ENCODE measurements at places on chromosomes 3 and 15. TPM values are rescaled to one million over a fixed set of nuclear protein-coding genes. Genes with fewer than 3 reads are reported as not detected.

Gene CRBN
- total RNA-seq = 56.5 TPM

Gene CFAP20DC
- total RNA-seq = 0.71 TPM

Gene NGRN
- total RNA-seq = 73.4 TPM

Gene CHRFAM7A
- total RNA-seq = 9.6 TPM

Gene GOLGA8H
- total RNA-seq = 0.24 TPM

GRCh38 chr15:56805466-56806147, 72.3 kb upstream of the ZNF280D start:
- H3K4me3 ChIP-seq = no peak overlapping the region
- H3K4me1 ChIP-seq = no peaks in the 10 kb centered on the region
- no peaks in the 10 kb centered on the region for H3K36me3 ChIP-seq
- H3K27me3 ChIP-seq = no peaks in the 10 kb centered on the region
- no peak overlapping the region for H3K27ac ChIP-seq

GRCh38 chr3:32146746-32147211, 40.4 kb downstream of the GPD1L start:
- no peak overlapping the region for H3K4me3 ChIP-seq
- H3K4me1 ChIP-seq = peaks cover 14% of the 10 kb centered on the region
- no peak overlapping the region for H3K27ac ChIP-seq

GRCh38 chr3:56869157-56869889, 67.6 kb upstream of the ARHGEF3 start:
- no peak overlapping the region for H3K27ac ChIP-seq
- DNase-seq = no peak
- no peak overlapping the region for H3K4me3 ChIP-seq

DNA sequence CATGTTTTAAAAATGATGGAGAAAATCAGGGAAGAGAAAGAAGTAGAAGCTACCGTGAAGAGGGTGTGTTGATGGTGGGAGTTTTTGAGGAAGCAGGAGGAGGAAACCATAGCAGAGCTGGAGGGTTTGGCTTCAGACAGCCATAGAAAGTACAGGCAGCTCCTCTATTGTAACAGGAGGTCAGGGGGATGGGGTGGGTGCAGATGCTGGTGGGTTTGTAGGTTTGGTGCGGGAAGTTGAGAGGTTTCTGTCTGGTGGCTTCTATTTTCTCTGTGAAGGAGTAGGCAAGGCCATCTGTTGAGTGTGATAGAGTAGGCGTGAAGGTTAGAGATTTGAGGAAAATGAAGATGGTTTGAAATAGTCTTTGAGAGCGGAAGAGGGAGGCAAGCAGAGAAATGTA, 97.7 kb upstream of the TBC1D5 start:
- H3K4me1 ChIP-seq = peaks cover 4% of the 10 kb centered on the region
- H3K27ac ChIP-seq = no peak overlapping the region
- no peaks in the 10 kb centered on the region for H3K36me3 ChIP-seq

Gene PIGBOS1
- 13.8 TPM for total RNA-seq

Gene NR1I2
- total RNA-seq = 0.21 TPM

GRCh38 chr3:127173516-127174166, 19.3 kb upstream of the PRR23E start:
- H3K4me1 ChIP-seq = no peaks in the 10 kb centered on the region
- H3K27me3 ChIP-seq = peaks cover 8% of the 10 kb centered on the region
- no peak overlapping the region for H3K4me3 ChIP-seq
- H3K36me3 ChIP-seq = no peaks in the 10 kb centered on the region
- no peak overlapping the region for H3K27ac ChIP-seq

- H3K27ac ChIP-seq = no peak overlapping the region
- peak overlapping the region; percentile 82 for H3K4me3 ChIP-seq
- H3K4me1 ChIP-seq = peaks cover 77% of the 10 kb centered on the region
- peaks cover 55% of the 10 kb centered on the region for H3K36me3 ChIP-seq
Measured at GRCh38 chr15:75653347-75653913, 5.7 kb downstream of the SNX33 start.

Gene RASGRP1
- total RNA-seq = 2.3 TPM

DNA sequence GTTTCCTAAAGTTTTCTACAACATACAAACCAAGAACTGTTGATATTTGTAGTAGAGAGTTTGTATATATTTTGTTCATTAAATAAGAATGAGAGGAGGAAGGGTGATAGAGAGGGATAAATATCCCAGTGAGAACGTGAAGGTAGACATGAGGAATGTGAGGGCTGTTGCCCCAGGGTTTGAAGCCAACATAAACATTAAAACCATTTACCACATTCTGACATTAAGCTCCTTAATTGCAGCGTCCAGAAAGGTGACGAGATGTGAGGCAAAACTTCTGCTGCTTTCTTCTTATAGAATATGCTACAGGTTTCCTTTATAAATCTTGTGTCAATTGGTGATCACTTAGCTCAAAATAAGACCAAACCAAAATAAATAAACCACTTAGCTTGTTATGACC, 267.8 kb upstream of the CNTN4 start:
- DNase-seq = no peak
- no peaks in the 10 kb centered on the region for H3K27me3 ChIP-seq
- no peaks in the 10 kb centered on the region for H3K4me1 ChIP-seq

DNA sequence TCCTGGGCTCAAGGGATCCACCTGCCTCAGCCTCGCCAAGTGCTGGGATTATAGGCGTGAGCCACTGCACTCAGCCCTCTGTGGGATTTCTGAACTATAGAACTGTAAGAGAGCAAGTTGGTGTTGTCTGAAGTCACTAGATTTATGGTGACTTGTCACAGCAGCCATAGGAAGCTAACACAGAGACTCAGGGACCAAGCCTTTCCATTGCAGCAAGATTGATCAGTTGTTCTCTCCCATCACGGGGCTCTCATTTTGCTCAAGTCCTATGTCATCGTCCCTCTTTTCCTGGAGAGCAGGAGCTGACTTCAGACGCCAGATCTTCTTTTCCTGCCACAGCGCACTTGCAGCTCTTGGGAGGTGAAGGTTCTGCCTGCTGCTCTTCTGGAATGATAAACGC, 61.0 kb downstream of the APBA2 start:
- DNase-seq = no peak
- H3K27ac ChIP-seq = no peak overlapping the region
- no peaks in the 10 kb centered on the region for H3K36me3 ChIP-seq

DNA sequence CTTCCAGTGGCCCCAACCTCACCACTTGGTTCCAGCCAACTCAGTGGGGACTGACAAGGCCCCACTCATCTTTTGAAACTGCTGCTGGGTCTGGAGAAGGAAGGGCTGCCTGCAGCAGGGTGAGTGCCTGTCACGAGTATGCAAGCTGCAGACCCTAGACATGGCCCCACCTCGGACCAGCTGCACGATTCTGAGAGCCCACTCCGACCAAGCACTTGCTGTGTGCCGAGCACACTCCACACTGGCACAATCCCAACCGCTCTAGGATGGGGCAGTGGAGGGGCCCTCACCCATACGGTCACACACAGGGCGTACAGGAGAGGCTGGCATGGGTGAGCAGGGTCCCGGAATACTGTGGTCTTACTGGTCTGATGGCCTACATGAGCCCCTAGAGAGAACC, 8.0 kb upstream of the PLXND1 start:
- H3K36me3 ChIP-seq = no peaks in the 10 kb centered on the region
- no peaks in the 10 kb centered on the region for H3K27me3 ChIP-seq
- H3K27ac ChIP-seq = peak overlapping the region; percentile 77
- H3K4me1 ChIP-seq = peaks cover 90% of the 10 kb centered on the region

DNA sequence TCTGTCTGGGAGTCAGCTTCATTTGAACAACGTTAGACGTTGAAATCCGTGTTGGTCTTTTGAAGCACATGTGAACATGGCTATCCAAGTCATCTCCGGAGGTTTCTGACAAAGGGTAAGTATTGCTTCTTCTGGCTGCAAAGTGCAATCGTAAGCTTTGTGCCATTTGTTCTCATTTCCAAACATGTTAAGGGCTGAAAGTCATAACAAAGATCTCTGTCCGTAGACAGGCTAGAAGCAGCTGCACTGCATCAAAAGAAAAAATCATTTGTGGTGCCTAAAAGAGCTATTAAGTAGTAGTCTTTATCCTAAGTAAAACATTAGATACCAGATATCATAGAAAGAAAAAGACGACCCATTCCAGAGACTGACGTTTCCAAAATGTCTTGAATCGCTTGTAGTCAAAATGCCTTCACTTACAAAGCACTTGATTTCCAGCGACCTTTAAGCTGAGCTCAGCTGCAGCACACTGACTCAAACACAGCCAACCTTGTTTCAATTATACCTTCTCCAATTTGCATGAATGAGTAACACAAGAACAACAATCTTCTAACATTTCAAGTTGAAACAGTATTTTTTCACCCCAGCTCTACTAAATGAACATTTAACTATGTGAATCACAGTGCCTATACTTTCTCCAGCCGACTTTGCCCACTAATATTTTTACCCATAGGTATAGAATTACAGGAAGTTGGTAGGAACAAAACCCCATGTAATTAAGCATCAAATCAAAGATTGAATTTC, 76.6 kb downstream of the NEDD4 start:
- no peak overlapping the region for H3K4me3 ChIP-seq
- no peak for DNase-seq
- peaks cover 13% of the 10 kb centered on the region for H3K4me1 ChIP-seq
- H3K36me3 ChIP-seq = no peaks in the 10 kb centered on the region
- no peaks in the 10 kb centered on the region for H3K27me3 ChIP-seq
- H3K27ac ChIP-seq = no peak overlapping the region

- no peak overlapping the region for H3K27ac ChIP-seq
- H3K4me3 ChIP-seq = peak overlapping the region; percentile 49
- peaks cover 17% of the 10 kb centered on the region for H3K27me3 ChIP-seq
- H3K36me3 ChIP-seq = no peaks in the 10 kb centered on the region
- H3K4me1 ChIP-seq = peaks cover 15% of the 10 kb centered on the region
Measured at GRCh38 chr3:43894176-43895049, 203.7 kb downstream of the ABHD5 start.

- DNase-seq = no peak
- H3K4me3 ChIP-seq = no peak overlapping the region
- no peaks in the 10 kb centered on the region for H3K27me3 ChIP-seq
- no peaks in the 10 kb centered on the region for H3K4me1 ChIP-seq
Measured at GRCh38 chr3:194617143-194617671, 16.0 kb downstream of the TMEM44 start.

GRCh38 chr3:188807006-188807405, 364.8 kb upstream of the TPRG1 start:
- no peak overlapping the region for H3K4me3 ChIP-seq
- no peak overlapping the region for H3K27ac ChIP-seq
- no peaks in the 10 kb centered on the region for H3K4me1 ChIP-seq
- DNase-seq = no peak
- H3K36me3 ChIP-seq = no peaks in the 10 kb centered on the region

Gene HHATL
- 1.0 TPM for total RNA-seq

DNA sequence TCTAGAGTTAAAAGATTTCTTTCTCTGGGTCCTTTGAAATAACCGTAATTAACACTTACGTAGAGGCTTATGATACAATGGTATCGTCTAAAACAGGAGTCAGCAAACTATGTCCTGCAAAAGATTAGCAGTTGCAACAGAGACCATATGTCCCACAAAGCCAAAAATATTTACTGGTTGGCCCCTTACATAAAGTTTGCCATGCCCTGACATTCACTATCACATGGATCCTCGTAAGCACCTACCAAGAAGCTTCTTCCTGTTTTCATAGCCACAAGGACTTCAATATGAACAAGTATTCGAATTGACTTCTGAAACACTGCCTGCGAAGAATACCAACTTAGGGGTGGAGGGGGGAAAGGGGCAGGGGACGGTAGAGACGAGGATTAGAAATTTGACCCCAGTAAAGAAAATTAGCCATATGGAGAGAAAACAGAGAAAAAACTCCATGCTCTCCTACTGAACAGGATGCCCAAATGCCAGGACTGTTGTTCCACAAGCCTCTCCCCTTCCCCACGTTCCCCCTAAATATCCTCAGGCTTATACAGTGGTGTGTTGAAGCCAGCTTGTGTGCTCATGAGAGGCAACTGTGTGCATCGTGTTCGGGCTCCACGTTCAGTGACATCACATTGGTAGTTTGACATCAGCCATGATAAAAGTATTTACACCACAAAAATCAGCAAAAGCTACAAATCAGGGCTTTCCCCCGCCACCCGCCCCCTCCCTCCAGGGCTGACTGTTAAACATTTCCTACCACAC, 144.1 kb upstream of the HES1 start:
- H3K4me1 ChIP-seq = peaks cover 5% of the 10 kb centered on the region
- no peak overlapping the region for H3K4me3 ChIP-seq
- no peaks in the 10 kb centered on the region for H3K36me3 ChIP-seq
- no peaks in the 10 kb centered on the region for H3K27me3 ChIP-seq
- no peak overlapping the region for H3K27ac ChIP-seq

DNA sequence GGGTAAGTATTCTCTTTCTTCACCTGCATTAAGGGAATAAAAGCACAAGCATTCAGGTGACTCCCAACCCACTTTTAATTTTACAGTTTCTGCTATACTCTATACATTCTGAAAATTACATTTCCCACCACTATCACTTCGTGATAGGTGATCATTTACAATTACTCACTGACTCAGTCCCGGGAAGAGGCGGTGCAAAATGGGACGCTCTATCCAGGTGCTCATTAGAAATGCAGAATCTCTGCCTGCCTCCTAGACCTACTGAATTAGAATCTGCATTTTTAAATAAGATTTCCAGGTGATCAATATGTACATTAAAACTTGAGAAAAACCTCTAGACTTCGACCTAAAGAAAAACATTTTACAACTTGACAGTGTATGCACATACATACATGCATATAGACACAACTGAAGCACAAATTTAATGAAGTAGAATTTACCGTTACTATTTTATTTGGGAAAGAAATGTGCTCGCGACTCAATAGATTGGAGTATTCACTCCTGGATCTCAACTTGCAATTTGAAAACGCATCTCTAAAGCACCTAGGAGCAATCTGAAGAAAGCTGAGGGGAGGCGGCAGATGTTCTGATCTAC, 598 bp upstream of the TGFBR2 start:
- no peaks in the 10 kb centered on the region for H3K36me3 ChIP-seq
- H3K4me1 ChIP-seq = peaks cover 49% of the 10 kb centered on the region
- H3K4me3 ChIP-seq = peak overlapping the region; percentile 94
- no peaks in the 10 kb centered on the region for H3K27me3 ChIP-seq
- no peak for DNase-seq

DNA sequence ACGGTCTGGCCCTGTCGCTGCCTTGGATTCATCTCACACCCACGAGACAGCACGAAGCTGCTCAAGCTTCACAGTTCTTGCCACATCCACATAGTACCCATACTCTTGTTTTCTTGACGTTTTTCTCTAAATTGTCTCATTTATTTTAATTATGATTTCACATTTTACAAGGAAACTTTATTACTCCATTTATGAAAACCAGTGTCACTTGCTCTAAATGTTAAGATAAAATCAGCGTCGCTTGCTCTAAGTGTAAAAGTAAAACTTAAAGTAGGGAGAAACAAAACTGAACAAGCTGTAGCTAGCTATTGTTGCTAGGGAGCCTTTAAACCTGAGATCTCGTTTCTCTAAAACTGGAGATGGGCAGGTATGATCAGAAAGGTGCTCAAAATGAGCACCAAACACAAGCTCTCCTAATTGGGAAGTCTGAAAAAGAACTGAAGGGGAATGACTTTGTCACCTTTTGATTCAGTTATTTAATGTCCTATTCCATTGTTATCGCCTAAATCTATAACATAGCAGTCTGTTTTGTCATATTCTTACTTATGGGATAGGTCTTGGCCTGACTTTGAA, 680 bp downstream of the IFT122 start:
- peak overlapping the region; percentile 91 for H3K27ac ChIP-seq
- H3K36me3 ChIP-seq = peaks cover 24% of the 10 kb centered on the region
- H3K4me1 ChIP-seq = peaks cover 61% of the 10 kb centered on the region

Gene ARHGEF26
- total RNA-seq = 50.9 TPM

GRCh38 chr3:70225146-70225545, 87.3 kb downstream of the MDFIC2 start:
- H3K27ac ChIP-seq = no peak overlapping the region
- no peaks in the 10 kb centered on the region for H3K4me1 ChIP-seq
- no peaks in the 10 kb centered on the region for H3K36me3 ChIP-seq
- no peaks in the 10 kb centered on the region for H3K27me3 ChIP-seq

- no peaks in the 10 kb centered on the region for H3K27me3 ChIP-seq
- H3K27ac ChIP-seq = no peak overlapping the region
- peaks cover 4% of the 10 kb centered on the region for H3K4me1 ChIP-seq
Measured at GRCh38 chr3:150232992-150233451, 175.1 kb upstream of the TSC22D2 start.

Gene MAP1A
- total RNA-seq = 7.1 TPM

All from lower lobe of right lung (tissue), 2 donors.